T-helper 2 cell (primary cell): ENCODE measurements at places on chromosomes 11 and 22.

- DNase-seq: no peak
These were observed 630 bp downstream of the CD5 start for GRCh38 chr11:61102667-61103571.

DNA sequence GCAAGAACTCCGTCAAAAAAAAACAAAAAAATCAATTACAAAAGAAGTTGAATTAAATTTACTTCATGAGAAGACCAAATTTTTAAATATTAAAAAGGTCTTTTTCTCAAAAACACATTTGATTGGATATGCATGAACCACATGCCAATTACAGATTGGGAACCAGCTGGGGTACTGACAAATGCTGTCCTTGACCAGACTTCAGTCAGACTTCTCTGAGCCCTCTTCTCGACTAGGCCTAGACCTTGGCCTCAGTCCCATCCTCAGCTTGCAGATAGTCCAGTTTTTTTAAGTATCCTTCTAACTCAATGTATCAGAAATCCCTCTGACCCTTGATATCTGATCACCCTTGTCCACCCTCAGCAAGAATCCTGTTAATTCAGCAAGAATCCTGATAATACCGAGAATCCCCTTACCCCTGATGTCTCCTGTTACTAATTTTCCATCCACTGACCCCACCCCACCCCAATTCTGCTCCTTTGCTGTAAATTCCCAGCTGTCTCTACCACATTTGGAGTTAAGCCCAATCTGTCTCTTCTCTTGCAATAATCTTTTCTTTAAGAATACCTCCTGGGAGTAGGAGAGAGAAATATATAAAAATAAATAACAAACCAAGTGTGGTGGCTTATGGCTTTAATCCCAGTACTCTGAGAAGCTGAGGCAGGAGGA is 30.9 kb downstream of the OR4D9 start:
- no peak for DNase-seq

GRCh38 chr11:128865490-128865889 is 1.6 kb downstream of the KCNJ1 start:
- no peak for DNase-seq

DNA sequence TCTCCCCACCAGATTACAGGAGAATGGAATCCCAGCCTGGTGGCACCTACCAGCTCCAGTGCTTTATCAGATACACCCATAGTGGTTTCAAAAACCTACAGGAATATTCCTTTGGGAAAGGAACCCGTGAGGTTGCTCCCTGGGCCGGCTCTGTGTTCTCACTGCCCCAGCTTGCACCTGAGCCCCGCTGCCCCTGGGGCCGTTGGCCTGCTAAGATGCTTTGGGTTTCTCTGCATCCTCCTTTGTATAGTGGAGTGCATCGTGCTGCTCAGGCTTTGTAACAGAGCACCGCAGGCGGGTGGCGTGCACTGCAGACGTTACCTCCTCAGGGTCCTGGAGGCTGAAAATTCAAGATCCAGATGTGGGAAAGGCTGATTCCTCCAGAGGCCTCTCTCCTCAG is 414.1 kb downstream of the BRD1 start:
- DNase-seq: no peak

- DNase-seq: no peak
These were observed 7.9 kb downstream of the FBLN1 start for GRCh38 chr22:45510376-45511232.

DNA sequence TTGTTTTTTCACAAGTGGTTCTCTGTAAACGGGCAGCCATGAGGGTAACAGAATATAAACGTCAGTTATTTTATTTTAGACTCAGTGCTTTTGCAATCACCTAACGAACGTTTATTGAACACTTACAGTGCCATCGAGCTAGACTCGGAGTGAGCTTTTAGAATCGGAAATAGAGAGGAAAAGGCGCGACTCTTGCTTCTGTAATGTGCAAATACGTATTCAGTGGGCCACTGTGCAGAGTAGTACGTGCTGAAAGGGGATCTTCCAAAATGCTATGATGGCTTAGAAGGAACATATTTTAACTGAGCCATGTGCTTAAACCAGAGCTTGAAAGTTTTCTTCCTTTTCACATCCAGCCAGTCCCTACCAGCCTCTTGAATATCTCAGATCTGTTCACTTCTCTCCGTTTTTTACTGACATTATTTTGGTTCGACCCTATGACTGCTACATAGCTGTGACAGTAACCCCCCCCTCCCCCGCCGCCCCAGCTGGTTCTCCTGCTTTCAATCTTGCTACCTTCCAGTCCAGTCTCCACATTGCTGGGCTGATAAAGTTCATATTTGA is 468 bp downstream of the DDIAS start:
- no peak for DNase-seq

- no peak for DNase-seq
These were observed 26.5 kb downstream of the DAGLA start for GRCh38 chr11:61706452-61707400.
